ENCODE measurements at places on chromosomes 1 and 21.

DNA sequence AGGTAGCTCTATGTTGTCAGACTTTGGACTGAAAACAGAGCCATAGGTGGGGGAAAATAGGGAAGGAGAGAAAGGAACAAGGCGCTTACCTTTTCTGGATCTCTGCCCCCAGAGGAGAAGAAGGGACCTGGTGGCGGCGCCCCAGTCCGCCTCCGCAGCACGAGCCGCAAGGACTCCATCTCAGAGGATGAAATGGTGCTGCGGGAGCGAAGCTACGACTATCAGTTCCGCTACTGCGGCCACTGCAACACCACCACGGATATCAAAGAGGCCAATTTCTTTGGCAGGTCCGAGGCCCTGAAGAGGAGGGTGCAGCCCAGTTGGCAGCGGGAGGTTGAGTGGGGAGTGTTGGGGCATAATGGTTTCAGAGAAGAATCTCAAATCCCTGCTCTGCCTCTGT, 18.5 kb upstream of the TMEM222 start:
- no peak for DNase-seq

DNA sequence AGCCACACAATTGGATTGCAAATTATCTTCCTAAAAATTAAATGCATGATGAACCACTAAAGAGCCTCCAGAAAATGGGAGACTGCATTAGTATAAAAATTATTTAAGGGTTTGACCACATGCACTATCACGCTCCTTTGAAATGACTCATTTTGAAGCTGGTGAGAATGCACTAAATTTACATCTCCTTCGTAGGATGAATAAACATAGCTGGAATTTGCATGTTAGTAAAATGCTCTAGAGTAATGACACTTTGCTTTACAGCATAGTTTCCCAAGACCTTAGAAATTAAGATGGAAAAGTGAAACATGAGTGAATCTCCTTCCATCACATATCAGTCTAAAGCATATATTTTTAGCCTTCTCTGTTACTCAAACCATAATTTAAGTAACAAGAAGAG, 2.4 kb downstream of the PLPPR4 start:
- DNase-seq = no peak

GRCh38 chr21:43866260-43866629, 1.2 kb downstream of the AGPAT3 start:
- no peak for DNase-seq

DNA sequence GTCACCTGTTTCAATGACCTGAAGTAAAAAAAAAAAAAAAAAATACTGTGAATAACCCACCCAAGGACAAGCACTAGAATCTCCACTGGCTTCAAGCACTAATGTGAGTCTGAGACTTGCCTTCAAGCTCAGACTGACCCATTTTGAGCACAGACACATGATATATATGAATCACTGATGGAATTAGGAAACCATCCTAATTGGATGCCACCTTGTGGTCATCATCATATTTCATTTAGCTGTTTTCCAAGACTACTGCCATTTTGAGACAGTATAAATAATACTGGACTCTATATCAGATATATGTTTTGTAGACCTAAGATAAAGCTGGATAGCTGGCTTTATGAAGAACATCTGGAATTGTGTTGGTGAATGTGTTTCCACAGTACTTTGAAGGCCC, 1232.0 kb downstream of the KCNT2 start:
- no peak for DNase-seq

GRCh38 chr1:247322849-247323586, 8.6 kb downstream of the ZNF496 start:
- DNase-seq = peak; percentile 22
